Stimulated activated CD4-positive, alpha-beta T cell treated with anti-CD3 and anti-CD28 coated beads, Interleukin-12 subunit alpha, Interleukin-12 subunit beta, amount 100 ng/mL, for 48 hours (primary cell): ENCODE measurements at places on chromosomes 12 and 14.

- no peak for DNase-seq
These were observed 36.8 kb downstream of the FLVCR2 start for GRCh38 chr14:75615200-75615599.

- no peak for DNase-seq
These were observed 25.8 kb upstream of the MSI1 start for GRCh38 chr12:120394483-120395367.

DNA sequence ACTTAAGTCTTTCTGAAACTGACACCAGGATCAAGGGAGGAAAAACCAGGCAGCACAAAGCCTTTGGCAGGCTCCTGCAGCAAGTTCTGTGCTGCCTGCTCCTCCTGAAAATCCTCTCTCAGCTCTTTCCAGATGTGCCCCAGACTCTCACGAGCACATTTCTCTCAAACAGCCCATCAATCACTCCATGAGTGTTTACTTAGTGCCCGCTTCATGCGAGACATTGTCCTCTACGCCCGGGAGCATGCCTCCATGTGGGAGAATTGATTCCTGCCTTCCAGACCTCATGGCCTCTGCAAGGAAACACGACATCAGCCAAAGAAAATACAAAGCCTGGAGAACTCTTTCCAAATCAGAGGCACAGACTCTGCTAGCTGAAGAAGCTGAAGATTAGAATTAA, 46.5 kb upstream of the TSPAN11 start:
- no peak for DNase-seq

DNA sequence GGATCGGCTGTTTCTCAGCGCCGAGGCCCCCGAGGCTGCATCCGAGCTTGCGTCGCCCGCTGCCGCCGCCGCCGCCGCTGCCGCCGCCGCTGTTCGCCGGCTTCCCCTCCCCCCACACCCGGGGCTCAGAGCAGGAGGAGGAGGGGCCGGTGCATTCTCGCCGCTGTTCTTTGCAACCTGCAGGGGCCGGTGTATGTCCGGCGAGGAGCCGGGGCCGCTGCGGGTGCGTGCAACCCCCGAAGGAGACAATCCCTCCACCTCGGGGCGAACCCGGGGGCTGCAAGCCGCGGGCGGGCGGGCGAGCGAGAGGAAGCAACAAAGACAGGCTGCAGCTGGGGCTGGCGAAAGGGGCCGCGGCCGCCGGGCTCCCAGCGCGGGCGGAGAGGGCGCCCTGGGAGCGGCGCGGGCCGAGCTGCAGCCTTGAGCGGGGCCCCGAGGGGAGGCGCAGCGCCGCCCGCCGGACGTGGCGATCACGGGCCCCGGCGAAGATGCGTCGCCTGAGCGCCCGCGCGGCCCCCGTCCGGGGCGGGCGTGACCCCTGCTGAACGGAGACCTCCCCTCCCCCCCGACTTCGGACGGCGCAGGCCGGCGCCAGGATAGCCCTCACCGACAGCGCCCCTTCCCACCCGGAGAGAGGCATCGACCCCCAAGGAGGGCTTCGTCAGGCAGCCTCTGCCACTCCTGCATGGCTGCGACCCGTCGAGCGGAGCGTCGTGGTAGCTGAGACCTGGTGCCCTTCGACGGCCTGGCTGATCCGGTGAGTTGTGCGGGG, 702 bp downstream of the FAM222A start:
- DNase-seq = peak; percentile 32

GRCh38 chr12:16763901-16764300, 157.9 kb upstream of the LMO3 start:
- no peak for DNase-seq

DNA sequence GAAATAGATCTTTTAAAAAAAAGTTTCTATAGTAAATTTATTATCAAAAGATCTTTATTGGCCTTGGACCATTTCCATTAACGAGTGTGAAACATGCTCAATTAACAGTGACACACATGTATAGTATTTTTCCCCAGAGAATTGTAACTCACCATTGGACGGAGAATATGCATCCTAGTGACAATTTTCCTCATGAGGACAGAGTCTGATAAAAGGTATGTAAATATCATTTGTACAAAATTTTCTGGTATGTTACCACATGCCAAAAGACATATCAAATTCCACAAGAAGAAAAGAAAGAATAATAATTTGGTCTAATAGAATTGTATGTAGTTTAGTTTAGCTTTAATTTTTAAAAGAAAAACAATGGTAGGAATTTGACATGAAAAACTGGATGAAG, 1096.0 kb upstream of the FLRT2 start:
- DNase-seq = no peak

DNA sequence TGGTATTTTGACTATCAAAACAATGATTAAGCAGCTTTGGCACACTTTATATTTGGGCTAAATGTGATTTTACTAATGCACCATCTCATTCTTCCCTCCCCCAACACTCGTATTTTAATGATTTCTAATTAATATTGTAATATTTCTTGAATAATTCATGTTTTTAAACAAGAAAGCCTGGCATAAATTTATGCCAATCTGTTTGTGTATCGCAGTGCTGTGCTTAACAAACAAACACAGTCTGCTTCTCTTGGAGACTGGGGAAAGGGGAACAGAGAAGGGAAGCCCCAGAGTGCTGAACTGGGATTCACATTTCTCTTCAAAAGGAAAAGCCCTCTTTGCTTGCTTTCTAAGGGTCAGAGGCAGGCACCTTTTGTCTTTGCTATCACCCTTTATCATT, 496.9 kb upstream of the STXBP6 start:
- DNase-seq = no peak

- no peak for DNase-seq
These were observed 584.6 kb downstream of the ALG10 start for GRCh38 chr12:34606749-34607519.
